ENCODE measurements at places on chromosomes 11 and 22.

- H3K36me3 ChIP-seq: no peaks in the 10 kb centered on the region
- H3K27ac ChIP-seq: no peak within 1 kb of the TSS
- no peaks in the 10 kb centered on the region for H3K27me3 ChIP-seq
- H3K4me1 ChIP-seq: no peaks in the 10 kb centered on the region
- DNase-seq: no peak
- H3K4me3 ChIP-seq: no peak within 1 kb of the TSS
Observed at GRCh38 chr11:5880329-5880728, at the start of gene OR52E4. Gene OR52E4 (plus strand): TSS chr11:5880629. CDS start chr11:5884293, 3,664 bp downstream.

DNA sequence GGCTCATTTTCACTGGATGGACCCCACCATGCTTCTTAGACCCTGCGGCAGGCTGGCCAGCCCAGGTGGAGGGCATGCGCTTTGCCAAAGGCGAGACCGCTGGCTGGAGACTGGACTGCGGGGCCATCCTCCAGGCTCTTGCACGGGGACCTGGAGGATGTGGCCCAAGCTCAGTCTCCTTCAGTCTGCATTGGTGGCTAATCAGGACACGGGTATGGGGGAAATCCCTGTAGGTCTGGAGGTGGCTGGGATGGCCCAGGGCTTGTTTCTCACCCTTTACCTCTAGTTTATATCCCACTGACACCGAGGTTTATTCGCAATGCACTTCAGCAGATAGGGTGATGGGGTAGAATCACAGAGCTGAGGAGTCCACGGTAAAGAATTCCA is 45.0 kb downstream of the BCR start:
- H3K27me3 ChIP-seq: no peaks in the 10 kb centered on the region
- DNase-seq: no peak
- peaks cover 30% of the 10 kb centered on the region for H3K36me3 ChIP-seq
- H3K4me3 ChIP-seq: no peak overlapping the region

DNA sequence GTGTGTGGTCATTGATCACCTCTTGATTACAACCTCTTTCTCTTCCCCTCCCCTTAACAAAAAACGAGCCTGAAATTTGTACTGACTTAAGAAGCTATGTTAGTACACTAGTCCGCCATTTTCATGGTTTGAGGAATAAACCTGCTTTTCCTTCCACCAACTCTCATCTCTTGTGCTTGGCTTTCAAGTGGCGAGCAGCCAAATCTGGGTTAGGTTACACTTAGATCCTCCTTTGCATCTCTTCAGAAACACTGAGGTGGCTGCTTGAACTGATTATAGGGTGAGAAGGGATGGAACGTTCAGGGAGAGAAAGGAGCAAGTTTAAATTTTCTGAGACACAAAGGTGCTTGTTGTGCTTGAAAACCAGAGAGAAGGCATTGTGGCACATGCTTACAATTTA is 2171.4 kb downstream of the LRRC4C start:
- no peak overlapping the region for H3K27ac ChIP-seq
- peaks cover 7% of the 10 kb centered on the region for H3K27me3 ChIP-seq
- H3K4me1 ChIP-seq: no peaks in the 10 kb centered on the region
- H3K36me3 ChIP-seq: peaks cover 66% of the 10 kb centered on the region
- DNase-seq: no peak

GRCh38 chr11:60859616-60860250 is 4.0 kb upstream of the PTGDR2 start:
- no peak overlapping the region for H3K27ac ChIP-seq
- no peaks in the 10 kb centered on the region for H3K4me1 ChIP-seq
- DNase-seq: no peak
- peaks cover 3% of the 10 kb centered on the region for H3K27me3 ChIP-seq
- H3K4me3 ChIP-seq: no peak overlapping the region

GRCh38 chr11:124983674-124984511 is 29.9 kb downstream of the CCDC15 start:
- no peak overlapping the region for H3K4me3 ChIP-seq
- DNase-seq: no peak
- no peaks in the 10 kb centered on the region for H3K4me1 ChIP-seq

DNA sequence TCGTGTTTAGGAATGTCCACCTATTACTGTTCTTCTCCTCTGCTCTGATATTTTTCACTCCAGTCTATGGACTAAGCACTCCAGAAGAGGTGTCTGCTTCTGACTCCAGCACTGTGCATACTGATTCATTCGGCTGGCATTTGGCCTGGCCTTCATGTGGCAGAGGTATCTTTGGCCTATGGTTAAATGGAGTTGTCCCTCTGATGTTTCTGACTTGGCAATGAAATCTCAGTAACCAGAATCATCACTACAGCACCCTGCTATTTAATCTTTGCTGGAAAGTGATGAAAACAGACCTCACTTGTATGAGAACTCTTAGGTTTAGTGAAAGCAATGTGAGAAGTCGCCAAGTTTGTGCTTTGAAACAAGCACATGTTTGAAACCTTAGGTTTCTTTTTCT is 155.2 kb downstream of the MAML2 start:
- no peak overlapping the region for H3K4me3 ChIP-seq
- 0 out of 2 replicates have a peak overlapping the region, but pooled peaks have one; percentile 9 for H3K27ac ChIP-seq
- no peak for DNase-seq
- H3K4me1 ChIP-seq: peaks cover 62% of the 10 kb centered on the region
- no peaks in the 10 kb centered on the region for H3K27me3 ChIP-seq

DNA sequence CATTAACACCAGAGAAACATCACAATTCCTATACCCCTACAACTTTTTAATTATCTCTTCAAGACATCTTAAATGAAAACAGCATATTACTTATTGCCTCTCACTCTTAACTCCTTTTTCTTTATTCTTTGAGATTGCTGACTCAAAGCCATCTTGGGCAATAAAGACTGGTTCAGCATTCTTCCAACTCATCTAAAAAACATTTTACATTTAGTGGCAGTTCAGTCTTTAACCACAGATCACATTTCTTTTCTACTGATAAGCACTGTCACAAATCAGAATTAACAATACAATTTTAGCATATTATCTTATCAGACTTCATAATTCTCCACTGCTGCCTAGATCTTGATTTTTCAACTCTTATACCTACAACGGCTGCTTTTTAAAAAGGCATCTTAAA is 34.0 kb downstream of the SIK3 start:
- peak overlapping the region; percentile 23 for H3K27ac ChIP-seq
- no peaks in the 10 kb centered on the region for H3K36me3 ChIP-seq
- H3K27me3 ChIP-seq: no peaks in the 10 kb centered on the region
- DNase-seq: no peak
